Glutamatergic neuron (in vitro differentiated cells): ENCODE measurements at places on chromosomes 13 and 19. TPM values are rescaled to one million over a fixed set of nuclear protein-coding genes. Genes with fewer than 3 reads are reported as not detected.

DNA sequence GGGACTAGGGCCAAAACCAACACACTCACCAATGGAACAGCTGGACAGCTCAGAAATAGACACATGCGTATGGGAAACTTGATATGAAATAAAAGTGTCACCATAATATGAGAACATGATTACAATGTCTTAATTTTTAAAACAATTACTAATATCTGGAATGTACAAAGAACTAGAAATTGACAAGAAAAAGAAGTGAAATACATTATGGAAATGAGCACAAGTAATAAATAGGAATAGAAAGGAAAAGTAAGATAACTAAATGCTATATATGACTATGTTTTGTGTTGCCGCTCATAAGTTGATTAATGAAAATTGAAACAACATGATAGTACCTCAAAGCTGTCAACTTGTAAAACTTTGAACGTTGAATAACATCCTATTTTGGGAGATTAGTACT is 801.1 kb downstream of the SLITRK5 start:
- no peak for DNase-seq

GRCh38 chr19:5977785-5978605 is at the start of gene RANBP3:
RANBP3 (minus strand) TSS chr19:5978140; CDS start chr19:5978082, 58 bp downstream.
- DNase-seq: peak; percentile 99

GRCh38 chr19:14375055-14375581 is 6.1 kb upstream of the ADGRE5 start:
- no peak for DNase-seq

Gene ZFP14
- total RNA-seq: 14.3 TPM

DNA sequence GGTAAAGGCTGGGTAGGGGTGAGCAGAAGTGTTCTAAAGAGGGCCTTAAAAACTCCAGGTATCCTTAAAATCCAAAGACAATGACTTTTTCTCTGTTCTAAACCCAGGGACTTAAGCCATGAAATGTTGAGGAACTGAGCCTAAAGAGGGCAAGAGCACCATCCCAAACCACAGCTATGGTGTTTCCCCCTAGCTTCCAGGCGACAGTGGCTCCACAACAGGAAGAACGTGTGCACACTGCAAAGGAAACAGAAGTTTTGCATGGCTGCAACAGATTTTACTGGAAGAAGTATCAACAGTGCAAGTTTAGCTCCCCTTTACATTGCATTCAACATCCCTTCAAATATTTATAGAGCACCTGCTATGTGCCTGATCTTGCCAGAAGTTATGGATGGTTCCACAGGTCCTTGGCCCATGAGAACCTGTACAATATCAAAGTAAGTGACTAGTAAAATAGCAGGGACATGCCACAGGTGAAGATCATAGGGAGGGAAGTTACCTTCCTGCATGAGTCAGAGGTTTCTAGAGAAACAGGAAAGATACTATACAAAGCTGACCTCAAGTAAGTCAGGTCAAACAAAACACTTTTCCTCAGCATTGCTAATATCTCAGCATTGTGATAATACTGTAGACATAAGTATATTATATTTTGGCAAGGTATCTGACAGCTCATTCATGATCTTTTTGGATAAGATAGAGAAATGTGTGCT is 8.4 kb upstream of the KCTD12 start:
- DNase-seq: no peak
